ENCODE measurements at places on chromosomes 13 and 19.

- DNase-seq = no peak
Observed at GRCh38 chr13:40464337-40465014, 202.0 kb downstream of the FOXO1 start.

DNA sequence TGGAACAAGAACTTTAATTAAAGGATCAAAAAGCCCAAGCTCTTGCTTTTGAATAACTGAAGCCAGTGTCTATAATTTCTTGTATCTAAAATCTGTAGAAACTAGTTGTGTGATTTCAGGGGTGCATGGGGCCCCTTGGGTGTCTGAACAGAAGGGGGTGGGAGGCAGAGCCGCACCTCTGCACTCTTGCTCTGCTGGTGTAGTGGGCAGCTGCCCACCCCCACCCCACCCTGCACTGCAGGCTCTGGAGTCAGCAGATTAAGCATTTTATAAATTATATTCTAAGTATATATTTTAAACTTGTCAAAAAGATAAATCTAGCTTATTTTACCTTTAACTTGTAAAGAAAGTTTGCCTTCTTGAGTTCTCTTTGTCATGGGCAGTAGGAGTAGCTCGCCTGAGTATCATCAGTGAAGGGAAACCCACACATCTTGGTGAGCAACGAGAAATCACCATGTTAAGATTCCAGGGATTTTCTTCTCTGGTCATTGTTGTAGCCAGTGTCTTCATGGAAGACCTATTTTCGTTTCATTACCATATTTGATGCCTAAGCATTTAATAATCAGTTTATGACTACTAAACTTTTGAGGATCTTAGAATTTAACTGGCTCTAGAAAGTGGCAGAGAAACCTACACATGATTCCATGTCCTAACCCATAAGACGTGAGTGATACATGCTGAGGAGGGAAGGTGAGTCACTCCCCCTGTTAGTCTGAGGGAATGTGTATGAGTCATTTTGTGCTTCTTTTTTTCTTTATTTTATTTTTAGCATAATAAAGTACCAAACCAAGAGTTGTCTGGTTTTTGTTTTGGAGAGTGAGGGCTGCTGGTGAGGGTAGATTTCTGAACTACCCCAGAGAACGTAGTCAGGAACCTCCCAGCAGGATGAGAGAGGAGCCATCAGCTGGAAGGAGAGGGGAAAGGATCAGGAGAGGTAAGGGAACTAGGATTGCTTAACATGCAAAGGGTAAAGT, 7.7 kb downstream of the UBE2L5 start:
- DNase-seq = peak; percentile 33

DNA sequence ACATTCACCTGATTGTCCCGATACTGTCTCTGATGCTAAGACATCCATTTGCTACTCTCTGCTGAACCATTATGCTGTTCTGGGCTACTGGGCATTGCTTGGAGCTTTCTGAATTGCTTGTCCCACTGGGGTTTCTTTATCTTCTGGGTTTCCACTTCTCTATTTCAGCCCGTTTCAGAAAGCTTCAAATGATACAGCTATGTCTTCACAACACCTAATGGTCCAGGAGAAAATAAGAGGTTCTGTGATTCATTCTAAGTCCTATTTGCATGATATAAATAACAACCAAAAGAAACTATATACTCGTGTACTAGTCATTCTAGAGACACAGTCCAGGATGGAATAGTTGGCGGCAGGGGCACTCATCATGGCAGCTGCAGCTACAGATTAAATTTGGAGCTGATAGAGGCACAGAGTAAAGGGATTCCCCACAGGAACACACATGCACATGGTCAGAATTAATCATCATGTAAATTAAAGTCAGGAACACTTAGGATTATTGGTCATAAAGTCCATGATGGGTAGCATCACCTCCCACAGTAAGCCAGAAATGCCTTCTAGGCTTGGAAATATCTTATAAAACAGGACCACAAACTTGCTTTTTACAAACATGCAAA, 33.3 kb upstream of the SCEL start:
- DNase-seq = no peak

GRCh38 chr13:38223089-38223488, 126.6 kb upstream of the UFM1 start:
- no peak for DNase-seq

DNA sequence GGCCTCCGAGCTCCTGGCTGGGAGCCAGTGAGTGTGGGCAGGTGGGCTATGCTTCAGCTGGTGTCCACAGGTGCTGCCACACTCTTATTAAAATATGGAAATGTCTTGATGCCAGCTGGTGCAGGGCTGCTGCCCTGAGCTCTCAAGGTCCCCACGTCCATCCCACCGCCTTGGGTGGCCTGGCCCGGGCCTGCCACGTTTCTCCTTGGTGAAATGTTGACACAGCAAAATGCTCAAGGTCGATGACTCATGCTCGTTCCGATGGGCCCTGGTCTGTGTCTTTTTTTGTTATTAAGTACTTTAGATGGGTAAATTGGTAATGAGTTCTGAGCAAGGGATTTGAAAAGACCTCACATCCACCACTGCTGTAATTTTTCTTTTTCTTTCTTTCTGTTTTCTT, 524.7 kb downstream of the MYO16 start:
- DNase-seq = no peak

- DNase-seq = no peak
Observed at GRCh38 chr13:109408591-109409382, 377.6 kb downstream of the IRS2 start.

DNA sequence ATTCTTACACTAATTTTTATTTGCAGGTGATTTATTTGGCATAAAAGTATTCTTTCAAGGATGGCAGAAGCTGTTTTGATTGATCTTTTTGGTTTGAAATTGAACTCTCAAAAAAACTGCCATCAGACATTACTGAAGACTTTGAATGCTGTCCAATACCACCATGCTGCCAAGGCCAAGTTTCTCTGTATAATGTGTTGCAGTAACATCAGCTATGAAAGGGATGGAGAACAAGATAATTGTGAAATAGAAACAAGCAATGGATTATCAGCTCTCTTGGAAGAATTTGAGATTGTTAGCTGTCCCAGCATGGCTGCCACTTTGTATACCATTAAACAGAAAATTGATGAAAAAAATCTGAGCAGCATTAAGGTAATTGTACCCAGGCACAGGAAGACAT, 1.2 kb downstream of the LACC1 start:
- no peak for DNase-seq

DNA sequence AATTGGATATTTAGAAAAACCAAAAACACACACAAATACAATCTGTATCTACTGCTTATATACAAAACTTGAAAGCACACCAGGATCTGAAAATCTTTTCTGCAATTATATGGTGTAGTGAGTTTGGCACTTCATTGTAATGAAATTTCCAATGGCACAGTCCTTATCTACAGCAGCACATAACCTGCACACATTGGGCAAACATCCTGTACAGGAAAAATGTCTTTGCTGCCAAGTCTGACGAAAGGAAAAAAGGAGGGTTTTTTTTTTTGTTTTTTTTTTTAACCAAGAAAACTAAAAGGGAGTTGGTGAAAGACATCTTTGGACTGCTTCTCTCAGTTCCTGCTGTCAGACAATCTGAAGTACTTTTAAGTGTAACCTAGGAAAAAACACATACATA, 107.8 kb downstream of the FOXO1 start:
- DNase-seq = no peak

- DNase-seq = no peak
Observed at GRCh38 chr13:114173745-114174144, 5.3 kb upstream of the CFAP97D2 start.

DNA sequence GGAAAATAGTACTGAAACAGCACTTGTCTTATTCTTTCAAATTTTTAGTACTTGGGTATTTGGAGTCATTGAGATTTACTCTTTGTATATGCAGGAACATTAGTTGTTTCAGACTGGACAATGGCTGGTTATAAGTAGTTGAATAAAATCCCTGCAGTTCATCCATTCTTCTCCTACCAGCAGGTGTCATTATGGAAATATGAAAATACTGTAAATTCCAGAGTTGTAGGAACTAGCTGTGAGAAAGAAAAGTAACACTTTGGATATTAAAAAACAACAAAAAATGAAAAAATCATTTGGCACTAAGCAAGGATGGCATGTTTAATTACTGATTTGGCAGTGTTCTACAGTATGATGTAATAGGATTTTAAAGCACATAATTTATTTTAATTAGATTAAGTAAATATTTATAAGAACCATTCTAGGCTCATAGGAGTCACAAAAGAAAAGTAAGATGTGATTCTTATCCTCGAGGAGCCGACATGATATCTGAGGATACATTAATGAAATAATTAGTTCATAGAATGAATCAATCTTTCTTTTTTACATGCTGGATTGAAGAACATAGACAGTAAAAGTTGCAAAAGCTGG, 155.3 kb downstream of the KCNRG start:
- no peak for DNase-seq

- DNase-seq = no peak
Observed at GRCh38 chr19:43229315-43229714, 23.9 kb upstream of the PSG4 start.

- DNase-seq = no peak
Observed at GRCh38 chr13:95752677-95753076, 75.7 kb downstream of the DNAJC3 start.

DNA sequence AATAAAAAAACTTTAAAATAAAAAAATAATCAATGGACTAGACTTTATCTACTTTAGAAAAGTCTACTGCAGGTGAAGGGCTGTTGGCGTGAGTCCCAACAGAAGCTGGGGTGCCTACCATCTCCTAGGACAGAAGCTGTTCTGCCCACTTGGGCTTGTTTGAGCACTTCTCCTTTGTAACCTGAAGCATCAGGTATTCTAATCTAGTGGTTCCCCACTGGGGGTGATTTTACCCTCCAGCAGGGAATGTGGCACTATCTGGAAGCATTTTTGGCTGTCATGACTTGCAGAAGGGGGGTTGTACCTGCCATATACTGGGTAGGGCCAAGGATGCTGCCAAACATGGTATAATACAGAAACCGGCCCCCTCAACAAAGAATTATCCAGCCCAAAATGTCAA, 16.2 kb upstream of the DOCK9 start:
- DNase-seq = no peak

DNA sequence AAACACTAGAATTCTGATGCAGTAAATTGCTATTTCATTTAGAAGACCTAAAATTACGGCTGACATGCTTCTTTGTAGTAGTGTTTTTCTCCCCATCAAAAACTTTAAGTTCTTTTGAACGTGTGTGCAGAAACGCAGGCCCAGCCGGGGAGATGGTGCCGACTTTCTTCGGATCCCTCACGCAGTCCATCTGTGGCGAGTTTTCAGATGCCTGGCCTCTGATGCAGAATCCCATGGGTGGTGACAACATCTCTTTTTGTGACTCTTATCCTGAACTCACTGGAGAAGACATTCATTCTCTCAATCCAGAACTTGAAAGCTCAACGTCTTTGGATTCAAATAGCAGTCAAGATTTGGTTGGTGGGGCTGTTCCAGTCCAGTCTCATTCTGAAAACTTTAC, 98.3 kb downstream of the TNFRSF19 start:
- DNase-seq = no peak

- DNase-seq = no peak
Observed at GRCh38 chr13:113184568-113185440, 23.7 kb downstream of the PCID2 start.

Data from stimulated activated naive CD4-positive, alpha-beta T cell treated with Interleukin-2 at 50 U/mL for 16 hours (primary cell).